ENCODE measurements at places on chromosomes 6 and 20.

DNA sequence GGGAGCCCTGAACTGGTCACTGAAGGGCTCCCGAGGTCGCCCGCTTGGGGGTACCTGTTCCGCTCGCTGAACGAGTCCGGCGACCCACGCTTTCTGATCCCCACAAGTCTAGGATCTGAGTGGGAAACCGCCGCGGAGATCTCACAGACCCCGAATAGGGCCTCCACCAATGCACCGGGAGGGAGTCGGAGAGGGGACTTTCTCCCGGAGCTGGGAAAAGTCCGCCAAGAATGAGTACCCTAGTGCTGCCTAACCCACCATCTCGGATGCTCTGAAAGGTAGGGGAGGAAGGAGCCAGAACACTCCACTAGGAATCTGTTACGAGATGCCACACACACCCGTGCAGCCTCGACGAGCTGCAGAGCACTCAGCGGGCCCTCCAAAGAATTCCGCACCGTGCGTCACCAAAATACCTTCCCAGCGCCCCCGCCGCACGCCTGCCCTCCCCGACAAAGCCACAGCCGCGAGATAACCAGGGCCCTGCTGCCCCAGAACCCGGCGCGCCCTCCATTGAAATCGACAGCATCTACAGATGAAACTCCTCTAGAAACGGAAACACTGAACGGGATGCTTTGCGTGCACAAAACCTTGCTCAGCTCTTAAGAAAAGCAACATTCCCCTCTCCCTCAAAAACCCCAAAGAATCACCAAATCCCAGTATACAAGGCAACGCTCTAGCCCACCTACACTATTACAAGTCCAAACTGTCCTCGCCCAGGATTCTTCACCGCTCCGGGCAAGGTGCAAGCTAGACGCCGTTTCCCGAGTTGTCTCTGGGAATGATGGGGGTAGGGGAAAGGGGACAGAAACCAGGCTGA is 686 bp downstream of the COL12A1 start:
- DNase-seq: no peak

DNA sequence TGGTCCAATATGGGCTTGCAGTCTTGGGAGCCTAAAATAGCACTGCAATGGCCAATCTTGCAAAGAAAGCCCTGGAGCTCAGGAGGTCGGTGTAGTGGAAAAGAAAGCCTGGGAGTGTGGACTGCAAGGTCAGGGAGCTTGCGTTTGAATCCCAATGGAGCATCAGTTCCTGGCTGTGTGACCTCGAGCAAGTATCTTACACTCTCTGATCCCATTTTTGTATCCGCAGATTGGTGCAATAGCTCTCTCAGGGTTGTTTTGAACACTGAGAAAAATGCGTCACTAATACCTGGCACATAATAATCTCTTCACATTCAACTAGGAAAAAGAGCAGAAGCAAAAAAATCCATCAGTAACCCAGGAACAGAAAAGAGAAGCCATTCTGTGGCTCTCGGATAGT is 7.3 kb downstream of the PMEPA1 start:
- DNase-seq: no peak

DNA sequence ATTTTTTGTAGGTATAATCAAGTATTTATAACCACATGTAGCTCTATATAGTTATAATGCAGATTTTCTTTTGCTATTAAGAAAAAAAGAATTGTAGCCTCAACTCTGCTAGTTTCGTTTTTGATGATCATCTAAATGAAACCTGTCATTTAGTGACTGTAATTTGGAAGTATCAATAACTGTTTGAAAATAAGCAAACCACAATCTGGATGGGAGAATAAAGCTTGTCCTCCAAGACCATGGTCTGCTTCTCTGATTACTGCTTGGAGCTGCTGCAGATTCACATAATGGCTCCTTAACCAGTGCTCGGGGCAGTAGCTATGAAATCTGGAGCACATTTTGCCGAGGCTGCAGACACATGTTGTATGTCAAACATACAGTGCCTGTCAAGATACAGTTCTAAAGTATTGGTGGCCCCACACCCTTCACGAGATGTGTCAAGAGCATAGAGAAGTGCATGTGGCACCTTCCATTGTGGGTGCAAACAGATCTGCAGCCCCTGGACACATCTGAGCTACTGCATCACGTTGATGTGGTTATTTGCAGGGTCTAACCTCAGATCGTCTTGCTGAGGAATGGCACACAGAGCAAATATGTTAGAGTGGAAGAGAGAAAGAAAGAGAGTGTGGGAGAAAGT is 255.7 kb upstream of the SUPT3H start:
- no peak for DNase-seq

DNA sequence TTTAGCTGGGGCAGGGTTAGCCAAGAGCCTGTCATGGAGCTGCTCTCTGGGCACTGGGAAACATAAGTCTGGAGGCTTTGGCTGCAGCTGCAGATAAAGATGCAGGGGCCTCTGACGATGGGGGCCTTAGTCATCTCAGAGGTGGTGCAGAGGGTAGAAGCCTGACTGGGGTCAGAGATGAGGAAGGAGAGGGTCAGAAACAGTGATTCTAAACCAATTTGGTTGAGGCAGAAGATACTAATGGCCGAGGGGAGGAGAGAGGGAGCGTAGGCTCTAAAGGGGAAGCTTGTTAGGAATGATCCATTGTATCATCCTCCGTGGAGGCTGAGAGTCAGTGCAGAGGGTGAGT is 33.8 kb downstream of the PLEKHG1 start:
- DNase-seq: no peak

DNA sequence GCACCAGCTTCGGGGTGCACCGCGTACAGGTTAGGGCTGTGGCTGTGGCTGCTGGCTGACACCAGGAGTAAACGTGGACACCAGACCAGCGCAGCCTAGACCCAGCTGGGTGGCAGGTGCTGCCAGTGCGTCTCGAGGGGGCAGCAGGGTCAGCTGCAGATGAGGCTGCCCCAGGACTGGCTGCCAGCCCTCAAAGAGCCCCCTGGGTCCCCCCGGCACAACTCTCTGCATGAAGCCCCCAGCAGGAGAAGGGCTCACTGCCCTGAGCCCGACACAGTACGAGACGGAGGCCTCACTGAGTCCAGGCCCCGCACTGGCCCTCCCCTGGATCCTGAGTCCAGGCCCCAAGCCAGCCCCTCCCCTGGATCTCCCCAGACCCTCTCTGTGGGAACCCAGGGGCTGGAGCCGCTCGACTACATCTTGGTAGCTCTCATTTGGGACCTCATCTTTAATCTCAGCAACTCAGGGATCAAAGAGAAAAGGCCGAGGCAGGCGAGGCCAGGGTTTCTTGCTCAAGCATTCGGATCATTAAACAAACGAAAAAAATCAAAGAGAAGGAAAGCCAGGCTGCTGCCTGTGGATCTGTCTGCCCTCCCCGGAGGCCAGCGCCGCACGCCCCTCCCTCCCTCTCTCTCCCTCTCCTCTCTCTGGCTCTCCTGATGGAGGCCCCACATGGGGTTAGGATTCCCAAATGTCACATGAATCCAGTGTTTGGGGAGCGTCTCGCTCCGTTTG is 7.0 kb upstream of the NKAIN4 start:
- DNase-seq: no peak

DNA sequence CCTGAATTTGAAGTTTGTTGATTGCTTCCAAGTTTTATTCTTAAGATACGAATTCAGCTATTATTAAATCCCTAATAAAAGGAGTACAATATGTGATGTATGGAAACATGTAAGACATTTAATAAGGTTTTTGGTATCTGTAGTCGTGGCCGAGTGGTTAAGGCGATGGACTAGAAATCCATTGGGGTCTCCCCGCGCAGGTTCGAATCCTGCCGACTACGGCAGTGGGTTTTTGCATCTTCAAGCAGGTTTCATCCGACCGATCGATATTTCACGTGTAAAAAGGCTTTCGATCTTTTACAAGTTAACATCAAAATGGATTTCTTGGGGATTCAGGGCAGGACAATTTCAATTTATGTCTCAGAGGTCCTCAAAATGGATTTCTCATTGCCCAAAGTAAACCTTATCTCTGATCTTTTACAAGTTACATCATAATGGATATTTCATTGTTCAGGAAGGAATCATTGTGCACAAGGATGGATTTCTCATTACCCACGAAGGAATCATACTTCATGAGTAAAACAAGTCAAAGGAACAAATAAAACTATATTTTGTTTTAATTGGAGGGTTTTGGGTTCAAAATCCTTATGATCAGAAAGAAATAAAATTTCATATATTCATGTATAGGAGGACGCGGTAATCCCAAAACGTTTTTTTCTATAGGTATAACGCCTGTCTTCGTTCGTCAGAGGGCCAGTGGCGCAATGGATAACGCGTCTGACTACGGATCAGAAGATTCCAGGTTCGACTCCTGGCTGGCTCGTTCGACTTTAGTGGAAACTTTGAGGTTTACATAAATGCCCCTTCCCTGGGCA is 37.3 kb upstream of the BTN3A2 start:
- peak; percentile 85 for DNase-seq

DNA sequence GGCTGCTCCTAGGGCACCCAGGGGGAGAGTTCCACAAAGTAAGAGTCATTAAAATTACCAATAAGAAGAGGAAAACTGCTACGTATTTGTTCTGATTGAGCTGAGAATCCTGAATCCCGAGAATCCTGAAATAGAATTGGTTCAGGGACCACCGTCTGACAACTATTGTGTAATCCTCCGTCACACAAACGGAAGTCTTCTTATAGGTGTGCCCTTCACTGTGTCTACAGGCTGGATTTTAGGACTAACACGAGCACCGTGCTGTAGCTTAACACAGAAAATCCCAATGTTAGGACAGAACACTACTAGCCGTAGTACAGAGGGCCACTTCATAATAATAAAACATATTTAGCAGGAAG is 50.6 kb upstream of the RNF182 start:
- no peak for DNase-seq

GRCh38 chr6:5946181-5946580 is 60.5 kb downstream of the NRN1 start:
- DNase-seq: no peak

DNA sequence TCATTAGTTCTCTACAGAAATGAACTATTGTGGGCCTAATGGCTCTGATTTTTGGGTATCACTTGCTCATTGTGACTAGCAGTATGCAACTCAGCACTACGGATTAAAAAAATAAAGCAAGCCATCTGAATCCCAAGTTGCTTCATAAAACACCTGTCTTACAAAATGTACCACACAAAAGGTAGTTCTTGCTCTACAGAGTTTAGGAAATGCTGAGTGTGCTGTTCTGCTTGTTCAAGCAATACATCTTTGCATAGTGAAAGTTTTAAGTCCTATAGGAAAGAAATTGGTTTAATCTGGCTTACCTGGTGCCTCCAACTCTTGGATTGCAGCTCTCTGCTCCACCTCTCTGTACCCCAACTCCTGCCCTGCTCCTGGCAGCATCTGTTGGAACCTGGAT is 266.7 kb upstream of the AGPAT4 start:
- no peak for DNase-seq

GRCh38 chr6:107843400-107843799 is 19.3 kb upstream of the SCML4 start:
- DNase-seq: no peak

DNA sequence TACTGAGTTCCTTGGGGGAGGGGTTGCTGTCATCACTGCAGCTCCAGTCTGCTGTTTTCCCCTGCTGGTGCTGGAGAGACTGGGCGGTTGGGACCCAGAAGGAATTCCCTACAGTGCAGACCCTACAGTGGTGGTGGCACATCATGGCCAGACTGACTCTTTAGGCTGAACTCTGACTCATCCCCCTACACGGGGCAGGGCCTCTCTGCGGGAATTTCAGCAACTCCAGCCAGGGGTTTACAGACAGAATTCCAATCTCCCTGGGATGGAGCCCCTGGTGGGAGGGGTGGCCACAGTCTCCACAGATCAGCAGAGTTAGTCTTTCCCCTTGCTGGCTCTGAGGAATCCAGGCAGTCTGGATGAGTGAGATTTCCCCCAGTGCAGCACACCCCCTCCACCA is 46.9 kb upstream of the MAPK13 start:
- no peak for DNase-seq

Measured in KG1 (cell line).